ENCODE measurements at places on chromosomes 4 and X.

- no peak for DNase-seq
Observed at GRCh38 chr4:48388525-48389154, 47.3 kb downstream of the SLAIN2 start.

- no peak for DNase-seq
Observed at GRCh38 chr4:98113012-98113411, 30.3 kb downstream of the STPG2 start.

DNA sequence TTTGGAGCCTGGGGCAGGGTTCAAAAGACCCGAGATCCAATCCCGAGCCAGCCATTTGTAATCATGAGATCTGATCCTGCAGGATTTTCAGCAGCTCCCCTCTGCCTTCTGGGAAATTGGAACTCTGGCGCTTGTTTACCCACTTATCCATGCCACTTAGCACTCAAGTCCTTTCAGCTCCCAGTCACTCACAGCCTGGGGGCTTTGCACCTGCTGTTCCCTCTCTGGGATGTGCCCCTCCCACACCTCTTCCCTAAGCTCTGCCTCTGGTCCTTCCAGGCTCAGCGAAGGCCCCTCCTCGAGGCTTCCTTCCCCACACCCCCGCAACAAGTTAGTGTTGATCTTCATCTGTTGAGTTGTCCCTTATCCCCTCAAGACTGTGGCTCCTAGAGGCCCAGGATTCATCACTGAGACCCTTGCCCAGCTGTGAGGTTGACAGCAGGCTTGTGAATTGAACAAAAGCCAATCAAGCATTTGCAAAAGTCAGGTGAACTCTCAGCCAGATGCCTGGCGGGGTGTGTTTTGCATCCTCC lies 99.1 kb upstream of the AFAP1 start:
- DNase-seq = no peak

DNA sequence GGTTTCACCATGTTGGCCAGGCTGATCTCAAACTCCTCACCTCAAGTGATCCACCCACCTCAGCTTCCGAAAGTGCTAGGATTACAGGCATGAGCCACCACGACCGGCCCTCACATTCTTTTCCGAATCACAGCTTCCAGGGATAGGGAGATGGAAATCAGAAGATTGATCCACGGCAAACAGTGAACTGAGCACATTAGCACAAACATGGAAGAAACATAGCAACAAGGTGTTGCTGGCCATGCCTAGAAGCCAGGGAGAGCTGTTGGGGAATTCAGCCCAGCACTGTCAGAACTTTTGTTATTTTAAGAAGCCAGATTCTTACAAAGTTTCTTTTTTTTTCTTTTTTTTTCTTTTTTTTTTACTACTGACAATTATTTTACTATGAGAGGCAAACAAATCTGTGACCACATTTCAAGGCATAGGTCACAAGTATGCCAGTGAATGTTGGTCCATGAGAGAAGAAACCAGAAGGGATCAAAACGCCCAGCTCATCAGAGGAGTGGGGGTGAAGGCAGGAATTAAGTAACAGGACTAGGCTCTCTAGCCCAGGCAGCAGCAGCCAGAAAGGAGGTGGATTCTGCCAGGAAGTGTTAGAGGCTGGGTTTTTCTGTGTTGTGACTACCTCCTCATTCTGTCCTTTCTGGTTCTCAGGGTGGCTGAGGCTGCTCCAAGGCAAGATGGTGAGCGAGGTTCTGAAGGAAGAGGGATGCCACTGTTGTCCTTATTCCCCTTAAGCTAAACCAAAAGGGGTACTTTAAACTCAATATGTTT lies 44.1 kb downstream of the TEC start:
- no peak for DNase-seq

DNA sequence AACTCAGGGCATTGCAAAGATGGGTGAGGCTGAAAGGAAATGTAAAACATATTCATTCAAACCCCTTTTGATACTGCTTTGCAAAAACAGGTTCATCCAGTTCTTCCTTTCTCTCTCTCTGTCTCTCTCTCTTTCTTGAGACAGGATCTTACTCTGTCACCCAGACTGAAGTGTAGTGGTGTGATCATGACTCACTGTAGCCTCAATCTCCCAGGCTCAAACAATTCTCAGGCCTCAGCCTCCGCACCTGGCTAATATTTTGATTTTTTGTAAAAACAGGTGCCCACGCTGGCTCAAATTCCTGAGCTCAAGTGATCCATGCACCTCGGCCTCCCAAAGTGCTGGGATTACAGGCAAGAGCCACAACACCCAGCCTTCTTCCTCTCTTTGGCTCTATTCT lies 15.6 kb upstream of the DCHS2 start:
- DNase-seq = no peak

GRCh38 chr4:3039706-3040366 lies 34.5 kb downstream of the HTT-AS start:
- DNase-seq = no peak

DNA sequence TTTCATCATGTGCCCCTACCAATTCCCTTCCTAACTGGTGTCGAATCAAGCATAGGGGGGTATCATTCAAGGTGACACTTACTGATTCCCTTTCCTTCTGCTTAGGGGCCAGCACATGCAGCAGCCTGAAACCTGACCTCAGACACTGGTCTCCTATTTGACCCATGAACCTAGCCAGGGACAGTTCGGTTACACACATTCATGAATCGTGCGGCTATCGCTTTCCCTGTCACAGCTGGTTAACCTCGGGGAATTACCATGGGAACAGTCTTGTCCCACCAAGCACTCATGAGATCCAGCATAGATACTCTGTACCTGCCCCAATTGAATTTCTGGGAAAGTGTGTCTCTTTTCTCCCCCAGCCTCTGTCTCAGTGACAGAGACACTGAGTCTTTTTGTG lies 140.4 kb downstream of the ZNF674 start:
- no peak for DNase-seq

- DNase-seq = no peak
Observed at GRCh38 chrX:153321381-153322124, at the start of gene PNMA6F. PNMA6F (minus strand) TSS chrX:153321767; CDS start chrX:153320674, 1,093 bp downstream.

DNA sequence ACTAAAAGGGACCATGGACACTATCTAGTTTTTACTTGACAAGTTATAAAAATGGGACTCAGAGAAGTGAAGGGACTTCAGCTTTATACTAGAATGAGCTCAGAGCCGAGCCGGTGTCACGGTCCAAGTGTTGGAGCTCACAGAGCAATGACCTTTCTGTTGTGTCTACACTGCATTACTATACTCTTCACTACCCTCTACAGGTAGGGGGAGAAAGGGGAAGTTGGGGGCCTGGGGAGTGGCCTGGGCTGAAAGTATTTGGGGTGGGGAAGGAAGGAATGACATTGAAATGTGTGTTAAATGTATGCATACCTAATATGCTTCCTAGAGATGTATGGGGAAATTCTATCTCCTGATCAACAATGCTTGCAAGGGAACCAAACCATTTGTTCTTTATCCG lies 48.8 kb upstream of the HHIP start:
- DNase-seq = no peak

GRCh38 chr4:120709991-120710390 lies 212.5 kb downstream of the PRDM5 start:
- no peak for DNase-seq

Data from right lobe of liver (tissue), 6 donors.